ENCODE measurements at places on chromosomes 6 and 20.

GRCh38 chr20:56861590-56861989 lies 232.5 kb downstream of the TFAP2C start:
- no peak for DNase-seq

GRCh38 chr6:113526553-113526952 lies 330.6 kb upstream of the MARCKS start:
- DNase-seq = no peak

- no peak for DNase-seq
Observed at GRCh38 chr20:19874040-19874727, 116.1 kb downstream of the RIN2 start.

GRCh38 chr6:89216411-89216810 lies 747 bp downstream of the GABRR1 start:
- no peak for DNase-seq

DNA sequence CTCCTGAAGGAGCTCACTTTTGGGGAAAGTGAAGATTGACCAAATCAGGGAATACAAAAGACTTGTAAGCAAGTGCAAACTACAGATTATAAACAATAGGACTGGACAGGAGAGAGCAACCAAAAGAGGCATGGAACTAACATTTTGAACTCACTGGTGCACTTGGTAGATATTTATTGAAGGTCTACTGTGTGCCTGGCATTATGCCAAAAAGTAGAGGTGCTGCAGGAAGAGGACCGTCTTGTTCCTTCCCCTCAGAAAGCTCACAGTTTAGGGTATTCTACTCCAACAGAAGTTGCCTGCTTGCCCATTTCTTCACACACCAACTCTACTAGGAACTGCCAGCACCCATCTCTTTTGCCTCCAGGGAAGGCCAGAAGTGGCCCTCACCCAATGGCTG lies 10.0 kb upstream of the TSHZ2 start:
- DNase-seq = no peak

DNA sequence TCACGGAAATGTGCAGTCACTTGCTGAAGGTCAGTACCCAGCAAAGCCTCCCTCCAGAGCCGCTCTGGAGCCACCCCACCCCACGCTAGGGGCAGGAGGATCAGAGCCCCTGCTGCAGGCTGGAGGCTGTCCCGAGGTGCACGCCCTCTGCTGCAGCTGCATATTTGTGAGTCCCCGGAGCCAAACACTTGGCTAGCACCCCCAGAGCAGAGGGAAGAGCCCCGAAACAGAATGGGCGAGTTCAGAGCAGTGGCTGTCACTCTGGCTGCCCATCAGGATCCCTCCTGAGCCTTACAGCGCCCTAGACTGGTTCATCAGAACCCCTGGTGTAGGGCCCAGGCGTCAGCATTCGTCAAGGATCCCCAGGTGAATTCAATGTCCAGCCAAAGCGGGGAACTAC lies 9.5 kb upstream of the TULP1 start:
- DNase-seq = no peak

- DNase-seq = no peak
Observed at GRCh38 chr20:62606016-62606415, 36.3 kb upstream of the SLCO4A1 start.

GRCh38 chr6:139863346-139863745 lies 488.9 kb upstream of the CITED2 start:
- DNase-seq = peak; percentile 54

DNA sequence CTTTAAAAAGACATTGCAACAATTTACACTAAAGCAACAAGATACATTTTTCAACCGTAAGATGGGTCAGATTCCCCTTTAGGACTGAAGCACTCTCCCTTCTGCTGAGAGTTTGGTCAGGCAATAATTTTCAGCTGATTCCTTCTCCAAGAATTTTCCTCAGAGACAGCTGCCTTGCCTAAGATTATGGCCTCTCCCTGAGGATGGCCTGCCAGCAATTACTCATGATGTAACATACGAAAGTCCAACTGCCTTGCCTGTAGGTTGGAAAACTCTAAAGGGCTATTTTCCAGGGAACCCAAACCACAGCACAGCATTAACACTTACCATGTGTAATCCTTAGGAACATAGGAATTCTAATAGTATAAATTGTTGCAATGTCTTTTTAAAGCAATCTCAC lies 229.1 kb upstream of the FLRT3 start:
- DNase-seq = peak; percentile 16

DNA sequence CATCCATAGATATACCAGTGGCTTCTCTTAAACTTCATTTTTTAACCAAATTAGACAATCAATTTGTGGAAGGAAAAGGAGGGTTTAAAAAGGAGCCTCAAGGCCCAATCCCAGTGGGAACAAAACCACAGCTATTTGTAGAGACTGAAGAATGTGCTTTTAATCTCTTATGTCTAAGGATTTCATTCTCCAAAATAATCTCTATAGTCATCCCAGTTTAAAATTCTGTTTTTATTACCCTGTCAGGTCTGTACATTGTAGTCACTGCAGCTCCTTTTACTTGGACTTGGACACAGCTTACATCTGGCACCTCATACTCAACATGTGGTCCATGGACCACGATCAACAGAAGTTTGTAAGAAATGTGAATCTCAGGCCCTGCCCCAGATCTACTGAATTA lies 152.1 kb upstream of the STMND1 start:
- DNase-seq = no peak

GRCh38 chr6:14135893-14136539 lies 18.4 kb downstream of the CD83 start:
- DNase-seq = no peak

DNA sequence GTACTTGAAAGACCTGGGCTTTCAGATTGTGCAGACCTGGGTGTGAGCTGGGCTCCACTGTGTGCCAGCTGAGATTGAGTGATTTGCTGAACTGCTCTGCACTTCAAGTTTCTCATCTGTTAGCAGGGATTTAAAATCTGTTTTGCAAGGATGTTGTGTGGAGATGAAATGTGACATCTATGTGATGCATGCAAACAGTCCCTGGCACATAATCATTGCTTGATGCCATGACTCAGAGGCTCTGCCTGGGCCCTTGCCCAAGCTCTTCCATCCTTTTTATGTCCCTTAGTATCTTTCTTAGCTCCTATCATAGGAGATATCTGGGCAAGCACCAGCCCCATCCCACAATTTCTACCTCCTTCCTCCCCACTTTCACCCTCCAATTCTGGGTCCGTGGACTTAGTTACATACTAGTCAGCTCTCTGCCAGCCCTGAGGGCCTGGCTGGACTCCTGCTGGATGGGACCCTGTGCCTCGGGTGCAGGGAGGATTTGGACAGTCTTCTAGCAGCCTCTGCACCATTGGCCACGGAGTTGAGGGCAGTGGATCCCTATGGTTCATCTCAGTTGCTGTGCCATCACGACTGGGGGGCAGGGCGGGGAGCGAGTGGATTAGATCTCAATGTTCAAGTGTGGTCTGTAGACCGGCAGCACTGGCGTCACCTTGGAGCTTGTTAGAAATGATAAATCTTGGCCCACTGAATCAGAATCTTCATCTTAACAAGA lies 103.6 kb downstream of the MAP3K7 start:
- no peak for DNase-seq

DNA sequence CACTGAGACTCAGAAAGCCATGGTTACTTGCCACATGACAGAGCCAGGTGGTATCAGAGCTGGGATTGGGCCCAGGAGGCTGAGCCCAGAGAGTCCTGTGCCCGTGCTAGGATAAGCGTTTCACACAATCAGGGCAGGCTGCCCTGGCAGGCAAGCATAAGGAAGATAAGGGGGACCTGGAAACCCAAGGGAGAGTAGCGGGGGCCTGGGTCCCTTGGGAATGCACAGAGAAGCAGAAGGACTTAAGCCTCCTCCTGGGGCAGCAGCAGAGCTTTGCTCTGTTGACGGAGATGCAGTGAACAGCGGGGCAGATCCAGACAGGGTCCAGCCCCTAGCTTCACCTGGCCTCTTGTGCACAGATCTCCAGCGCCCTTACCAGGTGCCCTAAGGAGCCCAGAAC lies 8.7 kb downstream of the TRIB3 start:
- DNase-seq = no peak

DNA sequence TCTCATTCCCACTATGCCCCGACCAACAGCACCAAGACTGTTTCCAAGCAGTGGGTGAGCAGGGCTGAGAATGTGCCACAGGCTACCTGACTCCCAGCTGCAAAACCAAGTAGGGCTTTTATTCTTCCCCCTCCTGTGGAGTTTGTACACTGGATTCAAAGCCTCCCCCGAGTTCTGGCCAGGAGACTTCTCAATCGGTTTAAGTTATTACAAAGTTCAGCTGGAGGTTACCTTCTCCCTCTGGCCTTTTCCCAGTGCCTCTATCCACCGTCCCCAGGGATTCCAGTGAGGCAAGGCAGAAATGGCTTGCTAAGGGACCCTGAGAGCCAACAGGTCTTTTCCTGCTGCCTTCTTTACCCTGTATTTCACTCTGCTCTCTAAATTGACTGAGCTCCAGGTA lies 217.0 kb downstream of the ADGRG6 start:
- DNase-seq = no peak

Data from AG04449 (cell line).